ENCODE measurements at places on chromosomes 5 and 9.
A peak's percentile ranks its signal among the peaks of the same experiment; 100 is the strongest.

- no peak for DNase-seq
Measured at GRCh38 chr9:124941679-124942561, 1.0 kb upstream of the GOLGA1 start.

DNA sequence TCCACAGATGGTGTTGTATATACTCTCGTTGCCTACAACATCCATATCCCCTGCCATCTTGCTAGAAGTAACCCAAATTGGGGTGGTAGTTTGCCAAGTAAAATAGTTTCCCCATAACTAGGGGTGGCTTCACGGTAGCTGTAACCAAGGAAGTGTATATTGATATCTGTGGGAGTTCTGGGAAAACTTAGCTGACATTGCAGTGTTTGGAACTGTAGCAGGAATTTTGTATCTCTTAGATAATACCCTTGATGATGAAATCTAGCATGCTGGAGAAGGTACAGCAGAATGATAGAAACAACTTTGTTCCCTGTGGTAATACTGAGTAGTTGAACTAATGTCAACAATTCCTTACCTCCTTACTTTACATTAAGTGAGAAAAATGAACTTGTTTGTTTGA, 29.8 kb downstream of the FBXL7 start:
- DNase-seq: no peak

DNA sequence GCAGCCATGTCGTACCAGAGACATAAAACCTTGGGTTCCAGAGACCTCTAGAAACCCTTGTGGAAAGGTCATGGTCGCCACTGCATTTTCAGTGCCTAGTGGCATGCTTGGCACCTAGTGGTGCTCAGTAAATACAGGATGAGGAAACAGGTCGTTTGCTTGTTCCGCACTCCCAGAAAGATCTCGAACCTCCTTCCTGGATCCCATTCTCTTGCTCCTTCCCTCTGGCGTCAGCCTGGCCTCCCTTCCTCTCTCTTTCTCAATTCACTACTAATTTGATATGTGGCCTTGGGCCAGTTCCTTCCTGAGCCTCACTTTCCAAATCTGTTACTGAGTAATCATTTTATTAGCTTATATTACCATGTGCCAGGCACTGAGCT, 4.4 kb downstream of the NDST1 start:
- DNase-seq: no peak

DNA sequence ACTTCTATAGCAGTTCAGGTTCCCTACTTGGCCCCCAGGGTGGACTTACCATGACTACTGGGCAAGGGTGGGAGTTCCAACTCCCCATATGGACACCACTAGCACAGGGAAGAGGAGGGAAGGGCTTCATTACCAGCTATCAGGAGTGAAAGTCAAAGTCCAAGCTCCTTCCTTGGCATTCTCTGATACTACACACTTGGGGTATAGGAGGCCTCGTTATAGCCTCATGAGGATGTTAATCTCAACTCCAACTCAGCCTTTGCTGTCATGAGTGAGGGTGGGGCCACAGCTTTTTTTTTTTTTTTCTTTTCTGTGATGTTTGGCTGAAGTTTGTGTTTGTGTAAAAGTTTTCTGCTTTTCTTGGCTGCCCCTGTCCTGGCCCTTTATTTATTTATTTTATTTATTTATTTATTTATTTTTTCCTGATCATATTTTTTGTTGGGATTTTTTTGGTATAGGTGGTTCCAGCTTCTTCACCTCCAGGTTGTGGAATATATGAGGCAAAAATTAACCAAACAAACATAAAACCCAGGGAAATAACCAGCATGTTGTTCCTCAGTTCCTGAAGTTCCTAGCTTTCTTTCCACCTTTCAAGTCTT, 8.7 kb downstream of the GARIN3 start:
- no peak for DNase-seq

GRCh38 chr5:174344335-174344734, 298.8 kb downstream of the NSG2 start:
- peak; percentile 20 for DNase-seq

GRCh38 chr9:137394866-137395665, 27.9 kb downstream of the EXD3 start:
- no peak for DNase-seq

- no peak for DNase-seq
Measured at GRCh38 chr9:124133727-124134126, 122.2 kb downstream of the LHX2 start.

Data from iPS DF 19.7 (cell line).